Posterior vena cava (tissue), 2 donors: ENCODE measurements at places on chromosomes 6 and 20. TPM values are rescaled to one million over a fixed set of nuclear protein-coding genes. Genes with fewer than 3 reads are reported as not detected.

The BFSP1 gene
- 0.67 TPM for total RNA-seq

- no peak for DNase-seq
These were observed 96.7 kb downstream of the GMDS start for GRCh38 chr6:2148748-2149147.

DNA sequence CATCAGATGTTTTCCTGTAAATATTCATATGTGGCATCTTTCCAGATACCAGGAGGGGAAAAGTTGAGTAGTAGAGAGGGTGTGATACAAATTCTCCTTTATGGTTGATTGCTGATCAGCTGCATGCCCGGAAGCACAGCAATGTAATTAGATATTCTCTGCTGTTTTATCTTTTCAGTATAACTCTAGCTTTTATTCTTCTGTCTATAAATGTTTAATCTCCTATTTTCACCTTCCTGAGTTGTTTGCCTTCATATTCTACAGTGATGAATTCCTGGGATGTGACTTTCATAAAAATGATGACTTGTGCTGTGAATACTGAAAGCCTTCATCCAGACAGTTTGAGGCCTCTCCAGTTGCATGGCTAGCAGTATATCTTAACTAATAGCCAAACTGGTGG is 53.7 kb downstream of the SH3BGRL2 start:
- no peak for DNase-seq

GRCh38 chr6:10383331-10384090 is 31.4 kb downstream of the TFAP2A start:
- no peak for DNase-seq
